ENCODE measurements at places on chromosomes 13 and 19. TPM values are rescaled to one million over a fixed set of nuclear protein-coding genes. Genes with fewer than 3 reads are reported as not detected.

GRCh38 chr13:85520445-85520844 lies 278.8 kb downstream of the SLITRK6 start:
- DNase-seq: no peak

C1QTNF9 gene
- not detected for total RNA-seq

ILF3 gene
- 536 TPM for total RNA-seq

- no peak for DNase-seq
These were observed 2.1 kb downstream of the ZNF709 start for GRCh38 chr19:12482509-12482886.

DNA sequence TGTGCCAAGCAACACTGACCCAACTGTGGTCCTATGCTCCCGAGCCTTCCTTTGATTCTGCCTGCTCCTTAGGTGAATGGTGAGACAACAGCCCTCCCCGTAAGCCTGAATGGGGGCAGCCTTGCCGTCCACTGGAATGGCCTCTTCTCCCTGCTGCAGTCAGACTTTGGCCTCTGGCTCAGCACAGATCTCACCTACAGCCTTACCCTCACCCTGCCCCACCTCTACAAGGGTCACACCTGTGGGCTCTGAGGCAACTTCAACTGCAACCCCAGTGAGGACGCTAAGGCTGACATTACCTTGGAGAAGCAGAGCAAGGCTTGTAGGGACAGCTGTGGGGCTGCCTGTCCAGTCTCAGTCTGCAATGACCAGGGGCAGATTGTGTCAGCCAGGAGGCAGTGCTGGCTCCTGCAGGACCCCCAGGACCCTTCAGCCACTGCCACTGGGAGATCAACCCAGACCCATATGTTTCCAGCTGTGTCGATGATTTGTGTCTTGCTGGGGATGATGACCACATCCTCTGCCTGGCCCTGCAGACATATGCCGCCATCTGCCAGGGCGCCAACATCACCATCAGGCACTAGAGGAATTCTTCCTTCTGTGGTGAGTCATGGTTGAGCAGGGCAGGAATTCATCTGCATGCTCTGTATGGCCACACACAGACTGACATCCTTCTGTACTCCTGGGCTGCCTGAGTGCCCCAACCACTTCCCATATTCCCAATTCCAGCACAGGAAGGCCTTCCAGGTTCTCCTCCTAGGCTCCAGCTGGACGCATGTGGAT lies 27.3 kb upstream of the FXYD3 start:
- DNase-seq: peak; percentile 76
